Amniotic epithelial cell (primary cell): ENCODE measurements at places on chromosomes 3 and 15.

DNA sequence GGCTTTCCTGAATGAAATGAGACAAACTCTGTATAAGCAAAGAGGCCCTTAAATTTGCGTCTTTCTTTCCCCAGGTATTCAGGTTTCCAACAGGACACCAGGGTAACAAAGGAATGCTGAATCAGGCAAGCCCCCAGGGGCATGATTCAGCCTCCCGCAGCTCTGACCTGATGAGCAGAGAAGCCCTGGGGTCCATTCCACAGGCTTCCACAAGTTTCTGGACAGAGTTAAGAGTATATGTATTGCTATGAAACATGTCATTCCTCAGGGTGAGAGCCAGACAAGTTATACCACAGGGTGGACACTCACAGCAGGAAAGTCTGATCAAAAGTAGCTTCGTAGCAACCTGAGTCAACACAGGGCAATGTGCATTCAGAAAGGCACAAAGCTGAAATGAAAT, 68.1 kb upstream of the CTNNB1 start:
- DNase-seq = no peak

- no peak for DNase-seq
Measured at GRCh38 chr3:120102674-120103073, 8.4 kb upstream of the GSK3B start.

DNA sequence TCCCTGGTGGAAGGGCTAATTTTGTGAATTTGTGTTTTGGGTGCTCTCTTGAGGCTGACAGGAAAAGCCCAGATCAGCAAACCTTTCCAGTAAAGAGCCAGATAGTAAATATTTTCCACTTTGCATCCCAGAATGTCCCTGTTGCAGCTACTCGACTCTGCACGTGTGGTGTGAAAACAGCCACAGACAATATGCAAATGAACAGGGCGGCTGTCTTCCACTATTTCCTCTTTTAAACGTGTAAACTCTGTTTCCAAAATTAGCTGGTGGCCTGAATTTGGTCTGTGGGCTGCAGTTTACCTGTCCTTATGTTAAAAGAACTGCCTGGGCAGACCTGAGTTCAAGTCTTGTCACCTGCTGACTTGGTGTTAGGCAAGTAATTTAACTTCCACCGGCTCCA, 202.7 kb downstream of the EDEM1 start:
- DNase-seq = no peak

DNA sequence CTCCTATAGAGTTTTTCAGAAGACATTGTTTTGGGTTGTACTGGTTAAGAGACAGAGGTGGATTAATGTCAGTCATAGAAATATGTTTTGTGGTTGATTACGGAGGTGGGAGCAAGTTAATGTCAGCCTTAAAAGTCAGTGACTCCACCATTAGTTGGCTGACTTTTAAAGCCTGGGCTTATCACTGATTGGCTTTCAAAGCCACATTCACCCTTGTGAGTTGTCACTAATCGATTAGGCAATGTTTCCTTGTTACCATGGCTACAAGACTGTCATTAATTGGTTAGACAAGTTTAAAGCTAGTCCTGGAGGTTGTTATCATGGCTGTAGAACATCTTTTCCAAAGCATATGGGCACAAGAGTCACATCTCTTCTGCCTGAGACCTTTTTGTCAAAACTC, 73.0 kb downstream of the NEO1 start:
- peak; percentile 58 for DNase-seq

DNA sequence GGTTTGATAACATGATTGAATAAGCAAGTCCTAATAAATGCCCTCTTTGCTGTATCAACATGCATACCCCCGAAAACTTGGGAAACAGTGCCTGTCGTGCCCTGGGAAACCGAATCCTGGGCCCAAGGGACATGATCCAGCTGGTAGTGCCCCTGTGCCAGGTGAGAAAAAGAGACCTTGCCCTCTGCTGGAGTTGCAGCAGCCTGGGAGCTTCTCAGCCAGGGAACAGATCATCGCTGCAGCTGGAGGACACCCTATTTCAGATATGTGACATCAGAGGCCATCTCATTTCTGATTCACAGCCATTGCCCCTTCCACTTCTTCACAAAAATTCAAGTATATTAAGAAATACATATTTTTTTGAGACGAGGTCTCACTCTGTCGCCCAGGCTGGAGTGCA, 32.3 kb downstream of the STOML1 start:
- no peak for DNase-seq

DNA sequence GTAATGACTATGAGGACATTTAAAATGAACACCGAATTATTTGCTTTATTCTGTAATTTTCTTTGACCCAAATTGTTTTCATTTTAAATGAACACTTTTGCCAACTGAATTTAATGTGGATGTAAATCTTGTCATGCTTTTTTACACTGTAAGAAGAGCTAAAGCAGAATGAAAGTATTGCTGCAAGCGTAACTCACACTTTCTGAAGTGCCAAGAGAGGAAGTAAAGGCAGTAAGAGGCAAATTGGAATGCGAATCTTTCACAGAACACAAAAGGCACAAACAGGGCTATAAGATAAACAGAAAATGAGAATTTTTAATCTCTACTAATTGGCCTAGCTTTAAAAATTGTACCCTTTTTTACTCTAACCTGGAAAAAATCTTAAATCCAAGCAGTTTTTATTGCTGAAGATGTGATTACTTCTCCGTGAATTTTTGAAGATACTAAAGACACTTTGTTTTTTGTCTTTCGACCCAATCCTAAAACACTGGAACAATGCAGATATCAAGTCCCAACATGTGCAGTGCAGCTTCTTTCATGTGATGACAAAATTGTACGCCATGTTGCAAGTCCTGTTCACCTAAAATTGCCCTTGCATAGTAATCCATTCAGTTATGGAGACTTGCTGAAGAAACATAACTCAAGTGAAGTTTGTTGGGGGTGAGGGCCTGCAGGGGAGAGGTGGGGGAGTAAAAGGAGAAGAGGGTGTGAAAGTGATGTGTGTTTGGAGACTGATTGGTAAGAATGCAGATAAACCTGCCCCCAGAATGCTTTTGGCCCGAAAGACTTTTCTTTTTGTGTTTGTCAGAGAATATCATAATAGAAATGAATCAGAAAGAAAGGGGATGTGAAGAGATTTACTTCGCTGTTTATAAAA, 1.4 kb downstream of the ARID3B start:
- no peak for DNase-seq

DNA sequence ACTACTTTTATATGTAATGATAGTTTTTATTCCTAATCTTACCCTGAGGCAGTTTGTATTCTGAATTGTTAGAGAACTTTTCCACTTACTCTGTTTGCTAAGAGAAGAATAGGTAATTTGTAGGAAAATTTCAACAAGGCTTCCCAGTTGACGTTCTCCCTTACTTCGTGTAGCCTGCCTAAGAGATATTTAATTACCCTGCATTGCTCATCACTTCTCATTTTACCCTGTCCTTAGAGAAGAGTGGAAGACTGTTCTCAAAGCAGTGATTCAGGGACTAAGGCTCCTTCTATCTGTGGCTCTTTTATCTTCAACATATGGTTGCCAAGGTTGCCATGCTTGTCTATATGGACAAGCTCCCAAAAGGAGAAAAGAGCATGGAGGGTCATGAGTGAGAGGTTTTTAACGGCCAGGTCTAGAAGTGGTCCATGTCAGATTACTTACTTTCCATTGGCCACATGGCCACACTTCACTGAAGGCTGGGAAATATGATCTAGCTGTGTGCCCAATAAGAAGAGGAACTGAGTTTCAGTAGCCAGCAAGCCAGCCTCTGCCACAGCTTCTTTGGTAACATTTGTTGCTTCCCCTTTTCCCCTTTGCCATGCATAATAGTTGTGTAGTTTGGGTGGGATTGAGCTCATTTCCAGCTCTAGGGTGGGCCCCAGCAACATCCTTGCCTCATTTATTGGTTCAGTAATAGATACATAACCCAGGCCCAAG, 22.1 kb downstream of the PDE8A start:
- DNase-seq = no peak

- no peak for DNase-seq
Measured at GRCh38 chr3:85662462-85662861, 703.7 kb downstream of the CADM2 start.

- peak; percentile 21 for DNase-seq
Measured at GRCh38 chr3:132726341-132726823, 4.2 kb upstream of the NPHP3 start.
